CD4-positive, alpha-beta T cell treated with Interleukin-2 at 100 ng/mL for 4 hours (primary cell): ENCODE measurements at places on chromosomes 12 and 14.
A peak's percentile ranks its signal among the peaks of the same experiment; 100 is the strongest.

DNA sequence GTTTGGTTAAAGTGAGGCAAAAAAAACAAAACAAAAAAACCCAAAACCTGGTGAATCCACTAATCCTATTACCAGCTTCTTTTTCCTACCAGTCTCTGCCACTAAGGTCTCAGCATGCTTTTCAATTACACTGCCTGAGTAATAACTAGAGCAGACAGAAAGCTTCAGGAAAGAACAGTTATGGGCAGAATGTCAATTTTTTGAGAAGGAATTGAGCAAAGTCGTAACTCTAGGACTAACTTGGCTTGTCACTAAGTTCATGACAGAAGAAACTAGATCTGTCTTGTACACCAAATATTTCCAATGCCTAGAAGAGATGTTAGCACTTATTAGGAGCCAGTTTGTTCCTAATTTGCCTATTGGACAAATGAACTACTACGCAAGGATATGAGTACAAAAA, 148.8 kb upstream of the CNOT2 start:
- no peak for DNase-seq

DNA sequence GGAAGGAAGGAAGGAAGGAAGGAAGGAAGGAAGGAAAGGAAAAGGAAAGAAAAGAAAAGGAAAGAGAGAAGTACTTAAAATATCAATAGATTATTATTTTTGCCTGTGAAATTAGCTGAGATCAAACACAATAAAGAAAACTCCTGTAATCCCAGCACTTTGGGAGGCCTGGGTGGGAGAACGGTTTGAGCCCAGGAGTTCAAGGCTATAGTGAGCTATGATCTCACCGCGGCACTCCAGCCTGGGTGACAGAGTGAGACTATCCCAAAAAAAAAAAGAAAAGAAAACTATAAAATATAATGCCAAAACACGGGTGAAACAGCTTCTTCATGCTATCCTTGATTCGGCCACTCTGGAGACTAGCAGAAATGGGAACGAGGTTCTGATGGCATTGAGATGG, 26.2 kb upstream of the CKAP4 start:
- DNase-seq, result no peak

GRCh38 chr12:46208370-46208769, 60.5 kb downstream of the SLC38A1 start:
- no peak for DNase-seq

DNA sequence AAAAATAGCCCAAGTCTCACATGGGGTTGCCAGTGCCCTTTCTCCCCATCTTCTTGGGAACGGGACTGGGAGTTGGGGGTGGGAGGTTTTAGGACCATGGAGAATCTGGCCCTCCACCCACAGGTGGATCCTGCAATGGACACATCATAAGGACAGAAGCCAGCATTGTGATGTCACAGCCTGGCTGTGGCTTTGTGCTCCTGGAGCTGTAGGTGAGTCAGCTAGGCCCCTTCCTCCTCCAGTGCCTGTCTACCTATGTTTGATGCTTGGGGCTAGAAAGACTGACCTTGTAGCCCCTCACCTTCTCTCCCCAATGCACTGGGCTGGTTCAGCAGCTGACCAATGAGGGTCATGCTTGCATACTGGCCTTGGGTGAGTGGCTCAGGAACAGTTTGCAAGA, at the start of gene CCDC197:
CCDC197 (plus strand) TSS at position 220 of the 400 bp plus-strand sequence. CDS start 831 bp downstream, outside the sequence.
- DNase-seq, result no peak

DNA sequence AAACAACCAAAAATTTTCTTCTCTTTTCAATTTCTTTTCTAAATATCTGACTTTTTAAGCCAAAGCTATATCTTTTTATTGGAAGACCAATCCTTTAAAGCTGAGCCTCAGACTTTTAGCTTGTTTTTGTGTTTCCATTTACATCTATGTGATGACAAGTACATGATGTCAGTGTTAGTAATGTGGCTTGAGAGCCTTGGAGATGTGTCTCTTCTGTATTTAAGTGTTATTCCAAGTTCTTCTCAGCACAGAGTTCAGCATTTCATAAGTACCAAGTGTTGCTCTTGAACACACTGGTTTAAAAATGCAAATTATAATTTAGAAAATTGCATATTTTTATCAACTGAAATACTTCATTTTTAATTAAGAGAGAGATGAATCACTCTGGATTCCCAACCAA, 948.9 kb upstream of the FLRT2 start:
- DNase-seq, result no peak

DNA sequence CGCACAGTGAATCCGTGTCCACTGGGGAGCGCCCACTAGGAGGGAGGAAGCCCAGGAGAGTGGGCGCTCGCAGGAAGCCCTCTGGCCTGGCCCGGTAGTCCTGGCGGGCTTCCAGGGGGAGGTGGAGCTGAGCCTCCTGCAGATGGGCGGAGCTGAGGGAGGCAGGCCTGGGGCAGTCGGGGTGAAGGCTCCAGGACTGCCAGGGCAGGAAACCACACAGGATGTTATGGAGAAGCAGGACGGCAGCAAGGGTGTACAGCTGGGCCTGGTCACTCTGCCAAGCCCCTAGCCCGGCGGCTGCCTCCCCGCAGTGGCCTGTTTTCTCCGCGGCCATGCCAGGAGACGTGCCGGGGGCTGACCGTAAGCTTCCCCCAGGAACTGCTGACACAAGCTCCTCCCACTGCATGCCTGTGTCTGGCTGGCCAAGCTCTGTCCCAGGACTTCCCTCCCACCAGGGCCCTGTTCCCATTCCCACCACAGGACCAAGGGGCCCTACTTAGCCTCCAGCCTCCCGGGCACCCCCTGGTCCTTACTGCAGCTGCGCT, 143.4 kb upstream of the C14orf180 start:
- no peak for DNase-seq

GRCh38 chr14:97441740-97442362, 644.7 kb downstream of the VRK1 start:
- no peak for DNase-seq

- no peak for DNase-seq
Measured at GRCh38 chr12:132713123-132713522, 2.5 kb downstream of the PGAM5 start.

- no peak for DNase-seq
Measured at GRCh38 chr12:464484-465267, 4.9 kb downstream of the B4GALNT3 start.

GRCh38 chr14:67441672-67442071, 29.7 kb upstream of the PLEK2 start:
- DNase-seq, result no peak

GRCh38 chr12:30828686-30829085, 73.9 kb upstream of the CAPRIN2 start:
- no peak for DNase-seq

DNA sequence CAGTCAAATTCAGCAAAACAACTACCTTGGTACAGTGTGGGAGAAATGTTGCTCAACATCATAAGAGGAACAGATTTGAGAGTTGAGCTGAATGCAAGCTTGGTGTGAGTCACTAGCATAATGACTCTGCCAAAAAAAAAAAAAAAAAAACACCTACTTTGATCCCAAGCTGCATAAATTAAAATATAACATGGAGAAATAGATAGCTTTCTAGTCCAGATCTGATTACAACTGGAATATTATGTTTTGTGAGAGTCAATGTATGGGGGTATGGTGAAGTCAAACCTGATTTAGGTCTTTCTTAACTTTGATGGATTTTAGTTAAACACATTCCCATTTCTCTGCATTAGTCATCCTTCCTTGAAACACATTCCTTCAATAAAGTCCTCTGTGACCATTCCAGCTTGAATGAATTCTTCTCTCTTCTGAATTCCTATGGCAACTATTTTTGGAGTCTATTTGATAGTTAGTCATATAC, 188.1 kb downstream of the SLC5A8 start:
- no peak for DNase-seq

DNA sequence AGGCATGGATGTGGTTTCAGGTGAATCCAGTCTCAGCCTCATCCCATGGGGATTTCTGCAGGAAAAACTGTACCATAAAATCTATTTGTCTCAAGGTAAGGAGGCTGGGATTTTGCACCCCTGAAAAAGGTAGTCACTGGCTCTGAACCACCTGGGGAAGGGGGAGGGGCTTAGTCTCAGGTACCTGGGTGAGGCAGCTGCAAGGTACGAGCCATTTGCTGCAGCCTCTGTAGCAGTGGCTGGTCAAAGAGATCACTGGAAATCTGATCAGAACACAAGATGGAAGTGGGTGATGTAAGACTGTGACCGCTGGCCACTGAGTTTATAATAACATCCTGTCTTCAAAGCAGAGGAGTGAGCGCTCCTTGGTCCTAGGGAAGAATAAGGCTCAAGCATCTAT, 209.9 kb upstream of the NOS1 start:
- no peak for DNase-seq

DNA sequence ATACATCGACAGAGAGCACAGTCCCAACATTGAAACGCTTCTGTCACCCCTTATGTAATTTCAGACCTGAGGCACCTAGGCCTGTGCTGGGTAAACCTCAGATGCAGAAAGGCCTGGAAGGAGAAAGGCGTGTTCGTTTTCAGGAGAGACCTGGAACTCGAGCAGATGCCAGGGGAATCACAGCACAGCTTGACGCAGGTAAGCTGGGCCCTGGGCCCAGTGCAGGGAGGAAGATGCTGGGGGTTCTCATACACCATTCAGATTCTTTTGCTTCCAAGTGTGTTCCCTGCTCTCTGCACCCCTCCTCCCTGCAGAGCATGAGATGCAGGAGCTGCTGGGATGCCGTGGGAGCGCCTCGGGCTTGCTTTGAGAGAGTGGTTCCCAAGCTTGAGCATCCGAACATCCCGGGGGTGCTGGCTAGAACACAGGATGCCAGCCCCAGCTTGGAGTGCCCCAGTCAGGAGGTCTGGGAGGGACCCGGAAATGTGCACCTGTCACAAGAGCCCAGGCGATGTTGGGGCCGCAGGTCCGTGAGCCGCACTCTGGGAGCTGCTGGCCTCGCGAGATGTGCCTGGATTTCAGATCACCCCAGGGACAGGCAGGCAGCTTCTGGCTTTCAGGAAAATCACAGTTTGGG, 35.9 kb downstream of the FZD10 start:
- DNase-seq, result no peak

DNA sequence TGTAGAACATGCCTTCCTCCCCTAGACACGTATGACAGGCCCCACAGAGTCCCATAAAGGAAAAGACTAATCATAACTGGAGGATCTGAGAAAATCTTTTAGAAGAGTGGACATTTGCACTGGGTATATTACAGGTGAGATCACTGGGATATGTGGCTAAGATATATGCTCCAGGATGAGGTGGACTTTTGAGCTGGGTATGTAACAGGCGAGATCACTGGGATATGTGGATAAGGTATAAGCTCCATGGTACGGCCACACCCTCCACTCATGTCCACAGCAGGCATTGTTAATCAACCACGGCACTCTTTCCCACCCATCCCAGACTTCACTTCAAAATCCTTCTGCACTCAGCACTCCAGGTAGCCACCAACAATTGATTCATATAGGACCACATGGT, 34.1 kb downstream of the CLMN start:
- DNase-seq, result no peak

DNA sequence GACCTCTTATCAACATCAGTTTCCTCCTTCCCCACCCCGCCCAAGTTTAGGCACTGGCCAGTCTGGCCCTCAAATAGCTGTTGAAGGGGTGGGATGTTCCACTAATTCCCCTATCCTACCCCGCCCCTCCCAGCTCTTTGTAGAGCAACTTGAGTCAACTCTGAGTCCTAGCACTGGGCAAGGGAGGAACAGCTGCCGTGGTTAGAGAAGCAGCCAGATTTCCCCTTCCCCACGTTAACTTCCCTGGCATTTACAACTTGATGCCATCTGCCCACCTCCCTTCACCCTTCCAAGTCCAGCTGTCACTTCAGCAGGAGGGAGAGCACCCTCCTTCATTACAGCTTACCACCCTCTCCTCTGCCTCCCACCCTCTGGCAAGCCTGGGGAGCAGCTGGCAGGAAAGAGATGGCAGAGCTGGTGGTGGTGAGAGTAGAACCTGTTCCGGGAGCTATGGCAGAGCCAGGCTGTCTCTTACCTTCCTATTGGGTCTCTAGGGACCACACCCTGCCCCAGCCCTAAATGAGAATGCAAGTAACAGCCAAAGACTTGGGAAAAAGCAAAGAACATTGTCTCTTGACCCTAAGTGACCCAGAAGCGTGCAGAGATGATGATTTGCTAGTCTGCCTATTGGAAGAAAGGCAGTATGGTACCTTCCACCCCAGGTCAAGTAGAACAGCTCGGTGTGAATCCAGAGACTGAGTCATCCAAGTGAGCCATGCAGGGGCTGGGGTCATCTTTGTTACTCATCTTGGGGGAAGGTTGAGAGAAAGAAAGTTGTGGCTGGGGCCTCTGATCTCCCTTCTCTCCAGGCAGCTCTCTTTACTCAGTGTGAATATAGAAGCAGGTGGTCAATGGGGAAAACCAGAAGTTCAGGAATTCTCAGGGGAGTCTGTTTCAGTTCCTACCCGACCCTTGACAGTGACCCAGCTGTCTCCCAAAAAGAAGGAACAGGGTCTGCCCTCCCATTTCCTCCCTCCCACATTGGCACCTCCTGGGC, 1.5 kb downstream of the BLOC1S1 start:
- DNase-seq, result peak; percentile 30

GRCh38 chr14:29892327-29892726, 35.3 kb downstream of the PRKD1 start:
- no peak for DNase-seq

- no peak for DNase-seq
Measured at GRCh38 chr12:3805077-3805476, 52.2 kb upstream of the CRACR2A start.

DNA sequence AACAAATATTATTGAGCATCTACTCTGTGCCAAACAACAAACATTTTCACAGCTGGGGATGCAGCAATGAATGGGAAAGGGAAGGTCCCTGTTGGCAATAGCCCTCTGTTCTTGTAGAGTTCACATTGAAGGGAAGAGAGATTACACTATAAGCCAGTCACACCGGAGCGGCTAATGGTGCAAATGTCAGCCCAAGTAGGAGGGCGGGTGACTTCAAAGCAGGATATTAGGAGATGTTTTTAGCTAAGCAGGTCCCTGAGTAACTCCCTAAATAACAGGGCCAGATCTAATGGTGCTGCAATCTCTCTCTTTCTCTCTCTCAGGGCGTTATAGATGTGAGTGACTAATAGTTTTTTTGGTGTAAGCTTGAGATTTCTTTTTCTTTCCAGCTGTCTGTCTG, 30.7 kb downstream of the FLVCR2 start:
- DNase-seq, result no peak

GRCh38 chr14:64704743-64705380, 638 bp downstream of the PLEKHG3 start:
- no peak for DNase-seq

GRCh38 chr12:56599797-56600196, 30.3 kb downstream of the BAZ2A start:
- DNase-seq, result no peak

DNA sequence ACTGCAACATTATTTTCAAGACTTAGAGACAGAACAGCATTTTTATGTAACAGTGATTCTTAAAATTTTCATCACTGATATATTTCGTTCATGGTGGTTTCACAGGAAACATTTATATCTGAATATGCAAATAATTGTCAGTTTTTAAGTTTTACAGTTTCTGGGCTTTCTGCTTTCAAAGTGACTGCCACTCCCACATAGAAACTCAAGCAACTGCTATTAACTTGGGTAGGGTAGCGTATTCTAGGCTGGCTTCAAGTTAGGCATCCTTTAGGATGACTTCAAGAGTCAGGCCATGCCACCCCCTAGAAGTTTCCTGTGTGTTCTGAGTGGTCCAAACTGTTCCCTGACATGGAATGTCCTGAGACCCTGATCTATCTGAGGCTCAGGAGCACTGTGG, 123.6 kb upstream of the TSPAN8 start:
- DNase-seq, result no peak
